ENCODE measurements at places on chromosomes 7 and 10.
A peak's percentile ranks its signal among the peaks of the same experiment; 100 is the strongest.

GRCh38 chr7:55127622-55128081 is 108.8 kb downstream of the EGFR start:
- DNase-seq, result no peak

DNA sequence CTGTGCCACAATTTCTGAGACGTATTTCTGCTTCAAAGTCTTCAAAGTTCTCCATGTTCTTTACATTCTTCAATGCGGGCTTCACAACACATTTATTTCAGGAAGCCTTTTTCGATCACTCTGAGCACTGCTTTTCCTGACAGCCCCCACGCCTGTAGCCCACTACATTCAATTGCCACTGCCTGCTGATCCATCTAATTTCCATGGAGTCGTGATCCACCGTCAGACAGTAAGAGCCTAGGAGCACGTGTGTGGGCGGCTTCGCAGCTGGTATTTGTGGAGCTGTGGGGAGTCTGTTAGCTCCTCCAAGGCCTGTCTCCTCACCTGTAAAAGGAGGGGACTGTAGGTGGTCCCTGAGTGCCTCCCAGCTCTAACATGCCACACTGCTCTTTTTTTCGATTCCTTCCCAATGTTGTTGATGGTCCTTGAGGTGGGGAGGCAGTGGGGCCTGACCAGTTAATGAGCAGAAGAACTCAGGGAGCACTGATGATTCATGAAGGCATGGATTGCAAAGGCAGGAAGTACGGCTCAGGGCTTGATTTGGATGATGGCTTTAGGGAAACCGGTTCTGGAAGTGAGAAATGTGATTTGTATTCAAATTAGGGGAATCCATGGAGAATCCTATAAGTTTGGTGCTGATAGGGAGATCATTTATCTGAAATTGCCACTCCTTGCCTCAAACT is 401.1 kb upstream of the PODXL start:
- DNase-seq, result no peak

DNA sequence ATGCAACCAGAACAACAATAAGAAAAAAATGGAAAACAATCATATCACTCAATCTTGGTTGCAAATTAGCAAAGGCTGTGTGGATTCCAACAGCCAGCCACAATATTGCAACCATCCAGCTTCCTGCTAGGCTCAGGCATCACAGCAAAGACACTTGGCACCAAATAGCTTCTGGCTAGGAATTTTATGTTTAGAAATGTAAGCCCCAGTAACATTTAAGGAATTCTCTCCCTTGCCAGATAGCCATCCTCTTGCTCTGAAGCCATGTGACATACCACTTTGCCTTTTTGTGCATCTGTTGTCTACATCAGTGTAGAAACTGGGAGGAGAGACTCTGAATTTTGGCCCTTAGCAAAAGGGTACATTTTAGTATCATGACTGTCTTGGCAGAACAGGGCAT is 22.2 kb downstream of the MKX start:
- no peak for DNase-seq

DNA sequence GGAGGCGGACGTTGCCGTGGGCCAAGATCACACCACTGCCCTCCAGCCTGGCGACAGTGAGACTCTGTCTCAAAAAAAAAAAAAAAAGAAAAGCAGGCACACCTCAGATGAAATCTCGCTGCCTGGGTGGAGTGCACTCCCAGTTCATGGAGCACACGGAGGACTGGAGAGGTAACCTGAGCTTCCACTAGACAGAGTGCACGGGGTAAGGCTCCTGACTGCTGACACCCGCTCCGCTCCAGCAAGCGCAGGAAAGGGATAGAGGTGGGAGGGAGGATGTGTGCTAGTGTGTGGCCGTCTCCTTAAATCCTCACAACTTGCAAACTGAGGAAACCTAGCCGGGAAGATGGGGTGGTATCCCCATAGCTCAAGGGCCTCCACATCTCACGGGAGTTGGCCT is 50.8 kb downstream of the FAM53B start:
- no peak for DNase-seq

- DNase-seq, result no peak
These were observed 915.8 kb downstream of the XPNPEP1 start for GRCh38 chr10:109007514-109007913.

DNA sequence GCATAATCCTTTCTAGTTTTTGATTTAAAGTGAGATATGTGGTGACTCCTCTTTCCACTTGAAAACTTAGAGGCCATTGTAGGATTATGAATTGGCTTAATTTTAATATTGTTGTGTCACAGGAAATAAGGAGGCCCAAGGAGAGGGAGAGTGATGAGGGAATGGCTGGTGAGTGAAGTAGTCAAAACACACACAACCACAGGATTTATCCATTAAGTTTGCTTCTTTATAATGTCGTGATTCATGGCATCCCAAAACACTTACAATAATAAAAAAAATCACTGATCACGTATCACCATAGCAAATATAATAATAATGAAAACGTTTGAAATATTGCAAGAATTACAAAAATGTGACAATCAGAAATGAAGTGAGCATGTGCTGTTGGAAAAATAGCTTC is 1215.5 kb upstream of the LRRTM3 start:
- DNase-seq, result no peak

GRCh38 chr7:8255680-8256655 is 6.0 kb downstream of the ICA1 start:
- no peak for DNase-seq

- no peak for DNase-seq
These were observed 30.1 kb downstream of the TMEM178B start for GRCh38 chr7:141103847-141104429.

- DNase-seq, result no peak
These were observed 8.7 kb downstream of the EPC1 start for GRCh38 chr10:32338262-32338661.

DNA sequence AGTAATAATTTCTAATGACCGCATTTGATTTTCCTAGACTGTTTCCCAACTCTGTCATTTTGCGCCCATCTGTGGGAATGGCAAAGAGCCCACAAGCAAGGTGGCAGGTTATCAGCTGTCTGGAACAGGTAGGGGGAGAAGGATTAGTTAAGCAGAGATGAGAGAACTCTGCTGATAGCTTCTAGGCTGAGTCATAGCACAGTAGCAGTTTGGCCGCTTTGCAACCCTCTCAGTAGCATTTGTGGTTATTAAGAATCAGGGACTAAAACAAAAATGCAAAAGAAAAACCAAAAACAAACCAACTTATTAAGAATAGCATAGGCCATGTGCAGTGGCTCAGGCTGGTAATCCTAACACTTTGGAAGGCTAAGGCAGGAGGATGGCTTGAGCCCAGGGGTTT is 602.7 kb upstream of the SORCS1 start:
- no peak for DNase-seq

- DNase-seq, result no peak
These were observed 36.6 kb downstream of the SCIN start for GRCh38 chr7:12607134-12607533.

DNA sequence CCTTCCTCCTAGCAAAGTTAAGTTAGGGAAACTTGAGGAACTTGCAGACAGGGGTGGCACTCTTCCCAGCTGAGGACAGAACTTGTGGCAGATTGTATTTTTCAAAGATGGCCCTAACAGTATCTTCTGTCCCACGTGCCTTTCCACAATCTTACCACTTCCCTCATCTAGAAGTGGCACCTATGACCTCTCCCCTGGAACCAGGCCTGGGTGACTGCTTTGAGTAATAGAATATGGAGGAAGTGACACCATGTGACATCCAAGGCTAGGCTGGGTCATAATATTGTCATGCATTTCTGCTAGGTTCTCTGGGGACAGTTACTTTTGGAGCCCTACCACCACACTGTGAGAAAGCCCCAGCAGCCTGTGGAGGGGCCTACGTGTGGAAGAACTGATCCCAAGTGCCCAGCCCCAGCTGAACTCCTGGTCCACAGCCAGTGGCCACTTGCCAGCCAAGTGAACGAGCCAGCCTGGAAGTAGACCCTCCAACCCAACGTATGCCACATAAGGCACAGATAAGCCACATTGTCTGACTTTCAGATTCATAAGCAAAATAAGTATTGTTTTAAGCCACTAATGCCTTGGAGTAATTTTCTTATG is 193.7 kb downstream of the PTPN20 start:
- DNase-seq, result no peak

DNA sequence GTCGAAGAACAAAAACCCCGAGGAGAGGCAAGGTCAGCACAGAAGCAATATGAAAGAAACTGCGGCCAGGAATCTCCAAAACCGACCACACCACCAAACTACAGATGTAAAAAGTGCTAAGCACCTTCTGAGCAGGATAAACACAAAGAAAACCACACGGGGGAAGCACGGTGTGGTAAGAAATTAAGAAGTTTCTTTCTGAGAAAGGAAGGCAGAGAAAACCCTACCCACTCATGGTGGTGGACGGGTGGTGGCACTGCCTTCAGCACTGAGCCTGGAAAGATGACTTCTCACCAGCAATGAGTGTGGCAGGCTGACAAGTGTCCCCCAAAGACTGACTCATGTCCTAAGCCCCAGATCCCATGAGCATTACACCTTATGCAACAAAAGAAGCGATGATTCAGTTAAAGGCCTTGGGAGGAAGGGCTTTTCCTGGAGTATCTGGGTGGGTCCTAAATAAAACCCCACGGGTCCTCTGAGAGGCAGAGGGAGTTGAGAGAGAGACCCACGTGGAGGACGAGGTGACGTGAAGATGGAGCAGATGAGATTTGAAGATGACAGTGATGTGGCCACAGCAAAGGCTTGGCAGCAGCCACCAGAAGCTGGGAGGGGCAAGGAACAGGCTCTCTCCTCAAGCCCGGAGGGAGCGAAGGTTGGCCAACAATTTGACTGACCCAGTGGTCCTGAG is 124.9 kb downstream of the DLG5 start:
- peak; percentile 32 for DNase-seq

DNA sequence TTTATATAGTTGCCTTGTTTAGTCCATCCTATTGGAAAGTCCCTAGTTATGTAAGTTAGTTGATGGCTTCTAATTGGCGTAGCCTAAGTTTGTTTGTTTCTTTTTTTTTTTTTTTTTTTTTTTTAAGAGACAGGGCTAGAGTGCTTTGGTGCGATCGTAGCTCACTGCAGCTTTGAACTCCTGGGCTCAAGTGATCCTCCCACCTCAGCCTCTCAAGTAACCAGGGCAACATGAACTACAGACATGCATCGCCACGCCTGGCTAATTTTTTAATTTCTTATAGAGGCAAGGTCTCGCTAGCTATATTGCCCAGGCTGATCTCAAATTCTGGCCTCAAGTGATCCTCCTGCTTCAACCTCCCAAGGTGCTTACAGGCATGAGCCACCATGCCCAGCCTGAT is 7.1 kb downstream of the CSGALNACT2 start:
- no peak for DNase-seq

DNA sequence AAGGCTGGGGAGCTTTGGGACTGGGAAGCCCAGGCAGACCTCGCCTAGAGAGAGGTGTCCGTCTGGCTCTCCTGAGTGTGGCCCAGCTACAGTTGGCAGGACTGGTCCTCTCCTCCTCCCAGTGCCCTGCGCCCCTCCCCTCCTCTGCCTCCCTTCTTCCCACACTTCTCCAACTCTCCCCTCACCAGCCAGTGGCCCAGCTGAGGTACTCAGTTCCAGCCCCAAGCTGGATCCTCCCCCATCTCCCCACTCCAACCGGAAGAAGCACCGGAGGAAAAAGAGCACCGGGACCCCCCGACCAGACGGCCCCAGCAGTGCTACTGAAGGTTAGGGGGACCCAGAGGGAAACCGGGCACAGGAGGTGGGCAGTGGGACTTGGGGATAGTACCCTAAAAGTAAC is 27.7 kb downstream of the GBX1 start:
- DNase-seq, result no peak

DNA sequence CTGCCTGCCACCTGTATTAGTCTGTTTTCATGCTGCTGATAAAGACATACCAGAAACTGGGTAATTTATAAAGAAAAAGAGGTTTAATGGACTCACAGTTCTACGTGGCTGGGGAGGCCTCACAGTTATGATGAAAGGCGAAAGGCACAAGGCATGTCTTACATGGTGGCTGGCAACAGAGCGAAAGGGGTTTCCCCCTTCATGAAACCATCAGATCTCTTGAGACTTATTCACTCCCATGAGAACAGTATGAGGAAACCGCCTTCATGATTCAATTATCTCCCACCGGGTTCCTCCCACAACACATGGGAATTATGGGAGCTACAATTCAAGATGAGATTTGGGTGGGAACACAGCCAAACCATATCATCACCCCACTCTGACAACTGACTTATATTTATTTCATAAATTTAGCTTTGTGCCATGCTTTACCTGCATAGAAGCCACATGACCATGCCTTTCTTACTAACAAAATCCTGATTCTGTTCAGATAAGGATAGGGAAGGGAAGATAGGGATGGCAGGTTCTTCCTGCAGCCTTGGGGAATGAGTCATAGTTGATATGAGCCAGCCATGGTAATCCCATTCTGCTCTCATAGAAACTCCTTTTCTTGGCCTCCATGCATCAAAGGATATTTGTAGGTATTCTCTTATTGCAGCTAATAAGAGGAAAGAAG is 191.3 kb upstream of the AGK start:
- DNase-seq, result no peak

GRCh38 chr10:97718659-97719142 is 5.2 kb downstream of the MARVELD1 start:
- no peak for DNase-seq

GRCh38 chr7:45219801-45220435 is 62.3 kb downstream of the RAMP3 start:
- DNase-seq, result no peak

DNA sequence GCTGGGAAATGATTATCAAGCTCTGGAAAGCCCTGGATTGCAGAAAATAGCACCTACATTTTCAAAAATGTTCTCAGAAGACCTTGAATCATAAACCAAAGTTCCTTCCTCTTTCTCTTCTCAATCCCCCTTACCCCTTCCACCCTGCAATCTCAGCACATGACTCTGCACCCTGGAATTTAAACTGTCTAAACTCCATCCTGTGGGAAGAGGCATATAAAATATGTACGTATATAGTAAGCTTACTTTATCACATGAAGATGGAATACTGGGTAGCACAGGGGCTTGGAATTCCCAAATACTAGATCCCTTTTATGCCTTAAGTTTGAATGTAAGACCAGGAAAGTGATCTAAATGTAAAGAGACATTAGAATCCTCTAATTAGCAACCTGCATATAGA is 7.7 kb downstream of the AGMO start:
- DNase-seq, result no peak

DNA sequence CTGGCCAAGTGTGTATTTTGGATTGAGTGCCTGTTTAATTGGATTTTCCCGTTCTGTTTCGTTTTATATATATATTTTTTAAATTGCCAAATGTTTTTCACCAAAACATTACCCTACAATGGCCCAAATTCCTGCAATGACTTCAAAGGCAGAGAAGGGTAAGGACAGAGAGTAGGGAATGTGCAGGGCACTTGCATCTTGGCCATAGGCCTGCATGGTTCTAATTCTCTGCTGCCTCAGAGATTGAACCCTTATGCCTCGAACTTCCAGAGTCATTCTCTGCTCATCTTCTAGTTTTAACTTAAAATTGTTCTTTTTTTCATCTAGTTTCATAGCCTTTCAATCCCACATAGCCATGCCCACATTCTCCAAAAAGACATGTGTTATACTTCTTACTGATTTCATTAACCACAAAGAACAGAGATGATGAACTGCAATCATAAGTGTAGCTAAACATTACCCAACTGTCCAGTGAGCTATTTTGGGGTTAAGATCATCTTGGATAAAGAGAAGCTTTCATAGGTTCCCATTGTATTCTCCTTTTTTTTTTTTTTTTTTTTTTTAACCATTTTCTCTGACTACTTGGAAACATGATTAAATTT is 177.6 kb downstream of the PLXDC2 start:
- no peak for DNase-seq

GRCh38 chr10:54758791-54759190 is 42.2 kb downstream of the PCDH15 start:
- no peak for DNase-seq

- DNase-seq, result no peak
These were observed 20.2 kb upstream of the PDGFA start for GRCh38 chr7:539731-540411.

- DNase-seq, result no peak
These were observed 572.1 kb downstream of the SORCS1 start for GRCh38 chr10:106592396-106592795.
